ENCODE measurements at places on chromosomes 11 and 22.

GRCh38 chr11:119505071-119505470 is 82.1 kb upstream of the THY1 start:
- DNase-seq: no peak

DNA sequence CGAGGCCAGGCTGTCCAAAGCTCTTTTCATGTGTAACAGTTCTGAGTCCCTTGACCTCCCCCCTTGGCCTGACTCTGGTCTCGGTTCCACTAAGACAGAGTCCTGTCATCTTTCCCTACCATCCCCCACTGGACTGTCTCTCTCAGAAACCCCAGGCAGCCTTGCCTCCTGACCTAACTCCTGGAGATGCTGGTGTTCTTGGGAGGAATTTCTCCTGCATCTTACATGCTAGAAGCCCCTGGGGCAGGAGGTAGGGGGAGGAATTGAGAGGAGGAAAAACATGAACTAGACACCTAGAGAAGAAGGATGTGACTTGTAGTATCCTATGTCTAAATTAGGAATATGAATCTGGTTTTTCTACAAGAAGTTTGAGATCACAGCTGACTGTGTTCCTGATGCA is 648 bp upstream of the IL18BP start:
- DNase-seq: no peak

GRCh38 chr11:20050551-20051333 is 109.5 kb downstream of the DBX1 start:
- no peak for DNase-seq

DNA sequence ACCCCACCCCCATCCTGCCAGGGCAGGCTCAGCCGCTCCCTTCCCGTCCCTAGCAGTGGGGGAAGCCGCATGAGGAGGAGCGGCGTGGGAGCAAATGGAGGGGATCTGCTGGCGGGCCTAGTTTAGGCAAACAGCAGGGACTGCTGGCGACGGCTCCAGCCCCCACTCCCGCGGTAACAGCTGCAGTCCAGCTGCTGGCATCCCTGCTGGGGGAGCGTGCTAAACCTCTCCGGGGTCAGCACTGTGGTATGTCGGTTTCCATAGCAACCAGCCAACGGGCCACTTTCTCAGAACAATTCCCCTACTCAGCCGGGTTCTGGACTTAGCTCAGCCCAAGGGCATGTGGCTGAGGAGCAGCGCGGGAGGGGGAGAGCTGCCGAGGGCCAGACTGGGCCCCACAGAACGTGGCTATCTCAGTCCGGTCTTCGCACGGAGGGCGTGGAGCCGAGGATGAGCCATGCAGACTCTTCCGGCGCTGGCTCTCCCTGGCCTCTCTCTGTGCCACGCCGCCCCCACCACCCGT is 98.8 kb downstream of the PKNOX2 start:
- no peak for DNase-seq

DNA sequence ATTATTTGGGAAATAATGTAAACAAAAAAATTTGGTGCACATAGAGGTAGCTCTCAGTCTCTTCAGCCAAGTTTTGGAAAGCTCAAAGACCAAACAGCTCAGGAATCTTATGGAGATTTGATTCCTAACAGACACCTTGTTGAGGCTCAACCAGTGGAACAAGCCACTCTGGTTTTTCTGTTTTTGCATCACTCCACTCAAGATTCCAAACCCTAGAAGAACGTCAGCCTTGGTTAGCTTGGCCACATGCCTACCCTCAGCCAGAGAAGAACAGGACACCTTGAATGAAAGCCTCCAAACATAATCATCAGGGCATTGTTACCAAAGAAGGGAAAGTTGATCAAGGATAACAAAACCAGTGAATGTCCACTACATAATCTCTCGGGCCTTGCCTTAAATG is 3.8 kb upstream of the SMCO4 start:
- no peak for DNase-seq

DNA sequence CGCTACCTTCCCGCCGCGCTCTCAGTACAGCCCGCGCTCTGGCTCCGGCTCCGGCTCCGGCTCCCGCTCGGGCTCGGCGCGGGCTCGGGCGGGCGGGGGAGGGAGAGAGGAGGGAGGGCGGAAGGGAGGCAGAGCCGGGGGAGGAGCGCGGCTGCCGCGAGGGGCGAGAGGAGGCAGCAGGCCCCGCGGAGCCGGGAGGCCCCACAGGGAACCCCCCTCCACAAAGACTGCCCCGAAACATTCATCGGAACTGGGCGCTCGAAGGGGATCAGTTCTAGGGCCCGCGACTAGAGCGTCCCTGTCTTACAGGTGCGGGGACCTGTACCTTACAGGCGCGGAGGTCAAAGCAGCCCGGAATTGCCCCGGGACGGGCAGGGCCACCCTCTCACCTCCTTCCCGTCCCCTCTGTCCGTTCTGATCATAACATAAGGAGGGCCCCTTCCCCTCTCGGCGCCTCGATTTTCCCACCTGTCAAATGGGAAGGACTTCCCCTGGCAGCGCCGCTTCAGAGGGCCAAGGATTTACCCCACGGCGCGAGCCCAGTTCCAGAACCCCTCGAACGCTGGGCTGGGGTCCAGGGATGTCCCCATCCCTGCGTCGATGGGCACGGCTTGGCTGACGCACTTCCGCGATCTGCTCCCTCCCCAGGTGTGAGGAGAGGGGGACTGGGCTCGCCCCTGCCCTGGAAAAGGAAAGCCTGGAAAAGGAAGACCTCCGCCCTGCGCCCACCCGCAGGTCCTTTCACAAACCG is at the start of gene SHISA8:
Gene SHISA8, minus strand, starts transcription at position 40 of the 751 bp plus-strand sequence. CDS start 407 bp downstream, outside the sequence.
- peak; percentile 87 for DNase-seq

DNA sequence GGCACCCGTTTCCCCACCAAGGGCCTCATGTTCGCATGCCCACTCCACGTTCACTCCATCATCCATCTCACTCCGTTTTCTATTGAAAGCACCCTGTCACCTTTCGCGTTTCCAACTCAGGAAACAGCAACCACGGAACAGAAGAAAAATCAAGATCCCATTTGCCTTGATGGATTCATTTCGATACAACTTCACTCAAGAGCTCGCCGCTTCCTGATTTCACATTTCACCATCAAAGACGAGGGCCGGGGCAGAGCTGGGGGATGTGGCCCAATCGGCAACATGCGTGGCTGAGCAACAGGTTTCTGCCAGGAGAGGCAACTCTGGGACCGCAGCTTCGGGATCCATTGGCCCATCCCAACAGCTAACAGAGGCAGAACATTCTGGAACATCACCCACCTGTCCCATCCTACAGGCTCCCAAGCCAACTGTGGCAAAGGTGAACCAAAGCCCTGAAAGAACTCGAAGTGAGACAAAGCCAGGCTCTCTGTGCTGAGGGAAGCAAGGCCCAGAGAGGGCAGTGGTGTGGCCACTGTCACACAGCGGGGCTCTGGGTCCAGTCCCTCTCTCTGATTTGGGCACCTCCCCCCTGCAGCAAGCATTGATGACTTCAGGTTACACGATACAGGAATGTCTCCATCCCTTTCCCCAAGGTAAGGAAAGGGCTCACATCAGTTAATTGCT is 36.2 kb upstream of the CD5 start:
- DNase-seq: no peak

GRCh38 chr11:67264877-67265632 is 1.2 kb upstream of the GRK2 start:
- no peak for DNase-seq

GRCh38 chr11:115406404-115406803 is 97.8 kb downstream of the CADM1 start:
- no peak for DNase-seq

DNA sequence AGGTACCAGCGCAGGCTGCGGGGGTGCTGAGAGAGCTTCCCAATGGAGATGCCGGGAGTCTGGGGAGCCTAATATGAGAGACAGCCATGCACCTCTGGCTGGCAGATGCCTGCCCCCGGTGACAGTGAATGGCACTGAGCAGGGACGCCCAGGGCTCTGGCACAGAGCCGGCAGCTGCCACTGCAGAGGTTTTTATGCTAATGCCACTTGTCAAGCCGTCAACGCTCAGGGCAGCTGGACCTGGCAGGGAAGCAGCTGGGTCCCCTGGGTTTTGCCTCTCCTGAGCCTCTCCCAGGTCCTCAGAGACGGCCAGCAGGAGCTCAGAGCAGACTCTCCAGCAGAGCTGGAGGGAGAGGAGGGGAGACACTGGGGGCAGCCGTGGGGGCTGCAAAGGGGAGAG is 573.6 kb downstream of the BUD13 start:
- DNase-seq: no peak

DNA sequence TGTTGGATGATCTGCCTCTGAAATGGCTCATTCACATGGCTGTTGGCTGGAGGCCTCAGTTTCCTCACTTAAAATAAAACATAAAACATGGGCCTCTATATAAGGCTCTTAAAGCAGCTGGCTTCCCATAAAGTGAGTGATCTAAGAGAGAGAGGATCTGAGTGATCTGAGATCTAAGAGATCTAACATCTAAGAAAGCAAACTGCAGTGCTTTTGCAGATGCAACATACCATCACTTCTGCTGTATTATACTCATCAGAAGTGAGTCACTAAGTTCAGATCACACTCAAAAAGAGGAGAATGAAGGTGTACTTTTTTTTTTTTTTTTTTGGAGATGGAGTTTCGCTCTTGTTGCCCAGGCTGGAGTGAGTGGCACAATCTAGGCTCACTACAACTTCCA is 18.1 kb upstream of the HSPA8 start:
- no peak for DNase-seq

DNA sequence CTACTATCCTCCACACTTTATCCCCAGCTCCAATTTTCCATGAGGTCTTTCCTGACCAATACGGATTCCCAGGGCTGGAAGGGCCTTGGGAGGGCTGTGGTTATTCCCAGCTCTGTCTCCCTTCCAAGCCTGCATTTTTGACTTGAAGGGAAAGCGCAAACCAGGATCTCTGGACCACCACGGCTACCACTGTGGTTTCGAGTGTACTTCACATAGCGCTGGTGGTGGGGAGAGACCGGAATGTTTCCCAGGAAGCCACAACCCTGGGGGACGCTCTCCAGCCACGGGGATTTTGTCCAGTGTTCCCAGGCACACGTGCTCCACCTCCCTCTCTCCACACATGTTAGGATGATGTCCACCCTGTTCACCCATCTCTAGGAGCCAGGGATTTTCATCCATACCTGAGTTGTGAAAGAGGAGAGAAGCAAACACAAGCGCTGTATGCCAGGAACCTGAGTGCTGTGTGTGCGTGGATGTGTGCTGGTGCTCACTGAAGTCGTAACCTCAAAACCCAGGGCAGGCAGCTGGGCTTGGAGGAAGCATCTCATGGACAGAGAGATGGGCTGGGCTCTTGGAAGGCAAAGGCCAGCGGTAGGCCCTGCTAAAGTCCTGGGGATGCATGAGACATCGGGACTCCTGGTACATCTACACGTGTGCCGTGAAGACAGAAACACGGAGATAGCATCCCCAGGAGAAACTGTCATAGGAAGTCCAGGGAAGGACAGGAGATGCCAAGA is 1.3 kb upstream of the NPTXR start:
- DNase-seq: no peak

DNA sequence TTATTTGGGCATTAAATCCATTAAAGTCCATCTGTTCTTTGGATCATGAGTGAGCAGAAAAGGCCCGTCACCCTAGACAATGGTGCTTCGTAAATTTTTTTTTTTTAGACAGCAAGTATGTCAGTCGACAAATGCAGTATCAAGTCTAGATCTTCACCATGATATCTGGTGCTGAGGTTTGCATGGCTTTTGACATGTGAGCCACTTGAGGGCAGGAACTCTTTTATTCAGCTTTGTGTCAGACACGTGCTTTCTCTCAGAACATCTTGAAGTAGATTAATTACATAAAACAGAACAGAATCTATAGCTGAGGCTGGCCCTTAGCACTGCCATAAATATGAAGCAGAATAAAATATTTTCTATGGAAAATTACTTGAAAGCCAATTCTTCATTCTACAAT is 62.9 kb upstream of the CARD18 start:
- no peak for DNase-seq

- peak; percentile 56 for DNase-seq
Observed at GRCh38 chr11:61392981-61393595, 701 bp downstream of the TMEM216 start.

DNA sequence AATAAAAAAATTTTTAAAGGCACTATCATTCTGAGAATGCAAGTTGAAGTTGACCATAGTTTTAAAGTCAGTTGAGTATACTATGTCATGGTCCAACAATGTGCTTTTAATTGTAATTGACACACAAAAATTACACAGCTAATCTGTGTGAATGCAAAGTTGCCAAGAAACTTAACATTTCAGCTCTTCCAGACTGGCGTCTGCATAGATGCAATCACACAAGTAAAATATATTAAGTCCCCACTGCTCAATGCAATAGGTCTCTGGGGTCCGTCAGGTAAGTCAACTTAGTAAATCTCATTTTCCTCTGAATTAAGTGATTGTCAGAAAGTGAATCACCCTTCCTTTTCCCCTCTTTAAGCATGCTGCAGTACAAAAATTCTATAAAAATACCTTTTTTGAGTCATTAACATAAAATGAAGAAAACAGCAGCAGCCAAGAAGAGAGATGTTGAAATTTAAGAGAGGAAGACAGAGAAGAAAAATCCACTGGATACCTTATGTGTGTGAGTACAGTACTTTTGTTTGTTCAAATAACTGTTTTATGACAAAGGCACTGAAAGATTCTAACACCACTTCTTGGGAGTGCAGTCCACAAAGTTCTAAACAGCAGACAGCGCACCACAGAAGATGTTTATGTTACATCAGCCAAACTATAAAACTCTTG is 5.1 kb downstream of the FZD4 start:
- no peak for DNase-seq

DNA sequence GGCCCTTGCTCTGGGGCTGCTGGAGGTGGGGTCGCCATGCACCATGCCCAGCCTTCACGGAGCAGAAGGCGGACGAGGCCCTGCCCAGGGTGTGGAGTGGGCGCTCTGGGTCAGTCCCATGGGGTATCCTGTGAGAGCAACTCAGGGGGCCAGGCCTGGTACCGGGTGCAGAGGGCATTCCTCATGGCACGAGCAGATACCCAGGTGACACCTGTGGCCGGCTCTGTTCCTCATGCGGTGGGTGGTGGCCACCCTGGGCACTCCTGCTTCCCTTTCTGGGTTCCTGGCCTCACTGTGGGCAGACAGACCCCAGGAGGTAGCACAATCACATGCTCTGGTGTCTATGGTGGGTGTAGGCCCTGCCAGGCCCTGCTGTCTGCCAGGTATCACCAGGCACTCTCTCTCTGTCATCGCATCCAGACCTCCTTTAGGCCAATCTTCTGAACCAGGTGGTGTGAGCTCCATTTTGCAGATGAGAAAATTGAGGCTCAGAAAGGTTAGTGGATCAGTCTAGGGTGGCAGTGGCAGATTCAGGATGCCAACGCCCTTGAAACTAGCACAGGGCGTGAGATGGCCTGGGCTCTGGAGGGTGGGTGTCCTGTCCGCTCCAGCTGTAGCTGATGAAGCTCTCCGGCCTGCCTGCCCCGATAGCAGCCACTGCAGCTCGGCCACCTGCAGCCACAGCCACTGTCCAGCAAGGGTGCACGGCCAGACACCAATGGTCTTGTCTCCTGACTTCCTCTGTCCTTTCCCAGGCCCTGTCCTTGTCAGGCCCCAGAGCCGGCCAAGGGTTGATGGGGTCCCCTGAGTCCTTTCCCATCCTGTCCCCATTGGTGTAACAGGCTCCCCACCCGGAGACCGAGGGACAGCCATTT is 15.1 kb downstream of the DGKZ start:
- DNase-seq: no peak

- no peak for DNase-seq
Observed at GRCh38 chr11:40958707-40959106, 500.7 kb downstream of the LRRC4C start.

All from GM13977 (cell line).